ENCODE measurements at places on chromosomes 4 and X. TPM values are rescaled to one million over a fixed set of nuclear protein-coding genes. Genes with fewer than 3 reads are reported as not detected.

Gene PFKFB1
- 1.4 TPM for polyA plus RNA-seq

Gene UGT2B17
- 0.49 TPM for polyA plus RNA-seq

Gene PAGE5
- not detected for polyA plus RNA-seq

Gene RBBP7
- 90.0 TPM for polyA plus RNA-seq

Gene ANOS1
- polyA plus RNA-seq, result 0.04 TPM

Gene VCX
- polyA plus RNA-seq, result 0.23 TPM

Gene H2BW2
- polyA plus RNA-seq, result not detected

Gene IGFBP7
- polyA plus RNA-seq, result 156 TPM

Gene USP17L18
- not detected for polyA plus RNA-seq

Gene SPANXA1
- polyA plus RNA-seq, result not detected

Gene TMEM175
- polyA plus RNA-seq, result 96.6 TPM

Gene PCDH11X
- 0.02 TPM for polyA plus RNA-seq

Data from pancreas (tissue), 10 donors.